T-cell (primary cell): ENCODE measurements at places on chromosomes 3 and 15.

DNA sequence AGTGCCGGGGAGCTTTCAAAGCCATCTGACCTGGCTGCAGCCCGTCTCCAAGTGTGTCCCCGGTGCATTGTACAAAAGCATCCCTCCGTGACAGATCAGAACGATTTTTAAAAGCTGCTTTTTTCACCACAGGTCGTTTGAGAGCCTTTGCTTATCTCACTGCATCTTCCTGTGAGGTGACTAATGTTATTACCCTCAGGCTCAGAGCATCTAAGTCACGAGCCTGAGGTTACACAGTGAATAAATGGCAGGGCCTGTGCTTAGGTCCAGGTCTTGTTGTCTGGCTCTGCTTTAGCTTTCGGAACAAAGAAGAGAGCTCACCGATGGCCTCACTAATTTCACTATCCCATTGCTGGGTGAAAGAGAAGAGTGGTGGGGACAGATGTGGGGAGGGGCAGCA lies 83.3 kb downstream of the SEC22A start:
- DNase-seq, result no peak

GRCh38 chr3:25385807-25386460 lies 42.1 kb upstream of the RARB start:
- no peak for DNase-seq

DNA sequence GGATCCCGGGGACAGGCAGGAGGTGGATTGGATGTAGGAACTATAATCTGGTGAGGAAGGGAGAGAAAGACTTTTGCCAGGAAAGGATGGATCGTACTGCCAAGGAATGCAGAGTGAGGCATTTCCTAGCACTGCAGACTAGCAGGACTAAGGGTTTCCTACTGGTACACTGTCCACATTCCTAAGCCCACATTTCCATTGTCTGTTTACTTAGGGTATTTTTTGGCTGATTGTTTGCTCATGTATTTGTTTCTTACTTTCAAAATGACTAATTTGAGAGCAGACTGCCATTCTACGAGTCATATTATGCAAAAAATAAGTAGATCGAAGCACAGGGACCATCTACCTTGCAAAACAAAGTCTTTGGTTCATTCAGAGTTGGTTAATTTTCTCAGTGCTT lies 1029.5 kb upstream of the NR2F2 start:
- no peak for DNase-seq

DNA sequence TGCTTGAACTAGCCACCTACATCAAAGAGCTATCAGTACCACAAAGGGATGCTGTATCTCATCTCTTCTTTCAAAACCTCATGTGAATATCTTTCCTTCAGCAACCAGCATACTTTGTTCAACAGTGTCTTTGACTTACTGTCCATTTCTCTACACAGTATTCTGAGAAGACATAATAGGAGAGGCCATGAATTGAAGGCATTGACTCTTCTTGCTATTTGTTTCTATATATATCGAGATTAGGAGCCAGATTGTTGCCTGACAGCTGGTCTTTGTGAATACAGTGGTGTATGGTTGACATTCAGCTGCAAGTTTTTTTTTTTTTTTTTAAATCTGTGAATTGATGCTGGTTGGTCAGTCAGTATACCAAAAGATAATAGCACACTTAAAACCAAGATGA lies 12.1 kb upstream of the CSRNP1 start:
- DNase-seq, result no peak

DNA sequence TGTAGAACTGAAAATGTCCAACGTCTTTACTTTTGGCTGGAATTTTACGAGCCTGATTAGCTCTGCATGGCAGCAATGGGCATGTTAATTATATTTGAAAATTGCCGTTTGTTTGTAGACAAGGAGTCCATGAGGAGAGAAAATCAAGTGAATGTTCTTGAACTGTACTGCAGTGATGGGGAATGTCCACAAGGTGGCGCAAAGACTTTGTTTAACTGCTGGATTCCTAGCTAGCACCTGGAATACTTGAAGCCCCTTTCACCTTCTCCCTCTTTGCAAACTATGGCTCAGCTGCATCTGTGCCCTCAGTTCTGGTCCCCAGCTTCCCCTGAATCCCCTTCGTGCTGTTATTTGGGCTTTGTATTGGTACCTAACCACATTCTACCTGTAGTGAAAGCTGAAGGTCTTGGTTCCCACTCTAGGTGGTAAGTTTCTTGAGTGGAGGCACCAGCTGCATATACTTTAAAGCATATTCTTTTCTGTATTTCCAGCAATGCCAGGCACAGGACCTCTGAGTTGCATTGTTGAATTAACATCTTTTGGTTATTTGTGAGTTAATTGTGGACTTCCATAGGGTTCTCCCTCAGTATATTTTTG lies 25.3 kb downstream of the EXOG start:
- DNase-seq, result peak; percentile 60

DNA sequence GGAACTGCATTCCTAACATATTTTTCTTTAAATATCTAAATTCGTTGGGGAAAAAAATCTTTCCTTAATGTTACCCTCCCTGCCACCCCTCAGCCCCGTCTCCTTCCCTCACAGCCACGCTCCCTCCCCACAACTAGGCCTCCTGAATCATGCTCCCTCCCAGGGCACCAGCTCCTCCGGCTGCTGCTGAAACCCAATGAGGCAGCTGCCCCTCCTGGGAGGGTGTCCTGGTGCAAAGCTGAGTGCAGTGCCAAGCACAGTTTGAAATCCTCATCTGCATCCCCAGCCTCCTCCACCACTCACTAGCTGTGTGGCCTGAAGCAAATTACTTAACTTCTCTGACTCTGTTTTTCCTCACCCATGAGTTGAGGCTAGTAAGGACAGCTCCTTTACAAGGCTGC lies 2.7 kb upstream of the NR2E3 start:
- no peak for DNase-seq

DNA sequence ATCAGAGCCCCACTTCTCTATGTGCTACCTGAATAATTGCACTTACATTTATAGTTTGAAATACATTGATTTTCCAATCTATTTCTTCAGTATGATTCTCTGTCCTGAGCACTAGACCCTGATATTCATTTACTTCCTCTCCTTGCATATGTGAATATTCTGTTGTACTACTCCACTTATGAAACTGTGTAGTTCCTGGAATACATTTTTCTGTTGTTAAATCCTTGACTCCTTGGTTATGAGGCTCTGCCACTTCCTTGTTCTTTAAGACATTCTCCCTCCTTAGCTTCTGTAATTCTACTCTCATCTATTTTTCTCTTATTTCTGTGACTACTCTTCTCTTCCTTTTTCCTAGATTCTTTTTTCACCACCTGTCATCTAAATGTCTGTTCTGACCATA lies 12.9 kb upstream of the MGA start:
- no peak for DNase-seq

- no peak for DNase-seq
Observed at GRCh38 chr15:92810418-92811138, 89.5 kb upstream of the CHD2 start.

DNA sequence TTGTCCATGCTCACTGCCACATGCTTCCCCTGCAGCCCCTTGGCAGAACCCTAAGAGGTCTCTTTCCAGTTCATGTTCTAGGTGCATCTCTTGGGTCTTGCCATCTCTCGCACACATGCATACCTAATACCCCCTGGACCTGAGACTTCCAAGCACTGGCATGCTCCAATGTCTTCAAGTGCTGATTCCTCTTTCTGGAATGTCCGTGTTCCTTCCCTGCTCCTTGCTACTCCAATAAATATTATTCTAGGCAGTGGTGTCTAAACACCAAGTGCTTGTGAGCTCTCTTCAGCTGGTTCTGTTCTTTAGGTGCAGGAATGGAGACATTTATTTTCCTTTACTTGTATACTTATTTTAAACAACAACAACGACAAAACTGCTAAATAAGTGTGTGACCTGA lies 370.1 kb downstream of the LPP start:
- DNase-seq, result no peak

DNA sequence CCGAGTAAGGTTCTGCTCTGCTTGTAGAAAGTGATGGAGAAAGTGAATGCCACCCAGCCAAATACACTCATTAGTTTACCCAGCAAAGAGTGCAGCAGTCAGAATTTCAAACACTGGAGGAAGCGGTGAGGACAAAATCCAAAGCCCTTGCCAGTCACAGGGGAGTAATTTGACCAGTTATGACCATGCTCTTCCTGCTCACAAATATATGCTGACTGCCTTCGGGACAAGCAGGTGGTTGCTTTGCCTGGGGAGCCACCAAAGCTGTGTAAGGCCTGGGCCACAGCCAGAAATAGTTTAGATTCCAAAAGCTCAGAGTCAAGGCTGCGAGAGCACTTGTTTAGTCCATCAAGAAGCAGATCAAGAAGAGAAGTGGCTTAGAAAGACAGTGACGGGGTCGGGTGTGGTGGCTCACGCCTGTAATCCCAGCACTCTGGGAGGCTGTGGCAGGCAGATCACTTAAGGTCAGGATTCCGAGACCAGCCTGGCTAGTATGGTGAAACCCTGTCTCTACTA lies 51.0 kb upstream of the ATP13A3 start:
- DNase-seq, result no peak

- no peak for DNase-seq
Observed at GRCh38 chr3:99861216-99861615, 43.6 kb downstream of the CMSS1 start.

DNA sequence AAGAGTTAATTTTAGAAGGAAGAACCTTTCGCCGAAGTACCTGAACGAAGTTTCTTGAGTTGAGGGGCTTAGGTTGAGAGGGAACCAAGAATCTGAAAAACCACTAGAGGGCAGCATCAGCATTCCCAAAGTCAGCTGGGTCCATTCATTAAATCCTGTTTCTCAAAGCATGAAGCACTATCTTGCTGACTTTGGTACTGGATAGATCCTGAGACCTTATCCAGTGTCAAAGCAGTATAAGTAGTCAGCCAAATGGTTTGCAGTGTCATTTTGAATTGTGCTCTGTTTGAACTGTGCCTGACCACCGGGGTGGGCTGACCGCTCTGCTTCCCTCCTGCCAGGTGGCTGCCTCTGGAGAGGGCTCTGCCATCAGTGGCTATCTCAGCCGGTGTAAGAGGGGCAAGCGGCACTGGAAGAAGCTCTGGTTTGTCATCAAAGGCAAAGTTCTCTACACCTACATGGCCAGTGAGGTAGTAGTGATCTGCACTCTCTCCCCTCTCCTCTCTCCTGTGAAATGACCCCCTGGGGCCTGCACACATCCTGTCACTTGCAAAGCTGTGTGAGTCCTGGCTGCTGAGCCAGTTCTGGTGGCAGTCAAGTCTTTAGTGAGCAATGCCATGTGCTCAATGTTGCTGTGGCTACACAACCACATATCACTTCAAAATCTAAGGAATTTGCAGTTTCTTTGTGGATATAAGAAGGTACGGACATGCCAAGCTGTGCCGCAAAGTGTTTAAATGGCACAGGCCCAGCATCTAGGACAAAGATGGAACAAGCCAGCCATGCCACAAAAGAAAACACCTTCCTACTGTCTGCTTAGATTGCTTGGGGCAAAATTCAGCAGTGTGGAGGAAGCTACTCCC lies 21.4 kb upstream of the NR2C2 start:
- no peak for DNase-seq

DNA sequence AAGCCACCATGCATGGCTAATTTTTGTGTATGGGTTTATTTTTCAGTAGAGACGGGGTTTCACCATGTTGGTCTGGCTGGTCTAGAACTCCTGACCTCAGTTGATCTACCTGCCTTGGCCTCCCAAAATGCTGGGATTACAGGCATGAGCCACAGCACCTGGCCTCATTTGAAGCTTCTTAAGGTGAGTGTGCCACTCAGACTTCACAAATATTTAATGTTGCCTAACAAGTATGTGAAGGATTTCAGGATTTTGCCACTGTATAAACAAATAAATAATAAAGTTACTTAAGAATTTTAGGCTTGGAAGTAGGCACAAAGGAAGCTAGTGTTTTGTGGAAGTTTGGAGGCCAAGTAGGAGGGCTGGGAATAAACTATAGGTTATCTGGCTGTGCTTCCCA lies 73.5 kb downstream of the FGF12 start:
- no peak for DNase-seq

GRCh38 chr15:80913541-80913940 lies 76.1 kb downstream of the MESD start:
- DNase-seq, result no peak

- DNase-seq, result no peak
Observed at GRCh38 chr3:8540456-8540855, 38.8 kb downstream of the LMCD1 start.

DNA sequence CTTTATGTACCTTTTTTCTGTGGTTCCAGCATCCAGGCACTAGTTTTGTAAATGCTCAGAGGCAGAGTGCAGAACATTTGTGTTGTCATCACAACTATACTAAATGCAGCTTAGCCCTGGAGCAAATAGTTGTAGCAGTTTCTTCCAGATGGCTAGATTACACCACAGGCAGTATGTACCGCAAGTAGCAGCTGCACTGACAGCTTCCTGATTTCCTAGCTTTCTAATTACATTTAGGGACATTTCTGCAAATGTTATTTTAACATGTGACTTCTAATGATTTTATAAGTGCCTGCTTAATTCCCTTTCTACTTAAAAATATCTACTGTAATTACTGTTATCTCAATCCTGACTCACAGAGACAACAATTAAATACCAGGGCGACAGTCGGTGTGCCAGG lies 106.5 kb downstream of the NR2E3 start:
- no peak for DNase-seq

DNA sequence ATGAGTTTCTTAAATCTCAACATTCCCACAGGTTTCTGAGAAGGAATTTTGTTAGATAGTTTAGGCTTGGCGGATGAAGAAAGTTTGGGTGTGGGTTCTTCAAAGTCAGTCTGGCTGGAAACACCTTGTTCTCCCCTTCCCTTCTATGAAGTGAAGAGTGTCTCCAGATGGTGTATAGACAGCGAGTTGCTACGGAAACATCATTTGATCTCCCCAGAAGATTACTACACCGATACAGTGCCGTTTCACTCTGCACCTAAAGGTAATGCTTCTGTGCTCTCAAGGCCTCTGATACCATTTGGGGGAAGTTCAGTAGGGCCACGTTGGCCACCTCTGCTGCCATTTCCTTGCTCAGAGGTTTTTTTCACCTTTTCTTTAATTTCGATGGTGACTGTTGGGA lies 20.6 kb downstream of the DLEC1 start:
- DNase-seq, result no peak

DNA sequence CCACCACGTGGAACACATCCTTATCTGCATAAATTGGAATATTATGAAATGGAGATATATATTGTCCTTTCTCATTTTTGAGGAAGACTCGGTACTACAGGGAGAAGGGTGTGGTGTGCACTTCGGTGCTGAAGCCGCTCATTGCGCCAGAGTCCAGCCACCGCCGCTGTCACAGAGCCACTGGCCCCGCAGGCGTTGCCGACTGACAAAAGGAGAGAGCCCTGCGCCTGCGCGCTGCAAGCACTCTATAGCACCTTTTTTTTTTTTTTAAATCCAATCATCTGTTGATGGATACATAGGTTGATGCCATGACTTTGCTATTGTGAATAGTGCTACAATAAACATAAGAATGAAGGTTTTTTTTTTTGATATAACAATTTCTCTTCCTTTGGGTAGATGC lies 130.0 kb upstream of the TBC1D5 start:
- no peak for DNase-seq
